ENCODE measurements at places on chromosomes 1 and 21. TPM values are rescaled to one million over a fixed set of nuclear protein-coding genes. Genes with fewer than 3 reads are reported as not detected.

DNA sequence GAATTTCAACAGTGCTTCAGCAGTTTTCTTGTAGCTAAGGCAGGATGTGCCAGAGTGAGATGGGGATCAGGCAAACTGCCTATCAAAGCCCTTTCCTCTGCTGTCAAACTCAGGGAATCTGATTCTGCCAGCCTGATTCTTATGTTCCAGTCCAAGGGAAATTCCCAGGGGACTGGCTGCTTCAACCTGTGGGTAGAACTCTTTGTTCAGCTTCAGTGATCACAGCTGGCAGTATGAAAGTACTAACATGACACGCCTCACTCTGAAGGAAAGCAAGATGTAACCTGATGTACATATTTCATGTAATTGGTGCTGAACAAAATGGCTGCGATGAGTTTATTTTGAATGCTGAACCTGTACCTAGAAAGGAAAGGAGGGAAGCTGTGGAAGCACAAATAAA, 40.1 kb upstream of the SLC5A9 start:
- no peak overlapping the region for H3K4me3 ChIP-seq
- H3K27me3 ChIP-seq, result peaks cover 3% of the 10 kb centered on the region
- no peaks in the 10 kb centered on the region for H3K36me3 ChIP-seq
- H3K4me1 ChIP-seq, result no peaks in the 10 kb centered on the region
- DNase-seq, result no peak

DNA sequence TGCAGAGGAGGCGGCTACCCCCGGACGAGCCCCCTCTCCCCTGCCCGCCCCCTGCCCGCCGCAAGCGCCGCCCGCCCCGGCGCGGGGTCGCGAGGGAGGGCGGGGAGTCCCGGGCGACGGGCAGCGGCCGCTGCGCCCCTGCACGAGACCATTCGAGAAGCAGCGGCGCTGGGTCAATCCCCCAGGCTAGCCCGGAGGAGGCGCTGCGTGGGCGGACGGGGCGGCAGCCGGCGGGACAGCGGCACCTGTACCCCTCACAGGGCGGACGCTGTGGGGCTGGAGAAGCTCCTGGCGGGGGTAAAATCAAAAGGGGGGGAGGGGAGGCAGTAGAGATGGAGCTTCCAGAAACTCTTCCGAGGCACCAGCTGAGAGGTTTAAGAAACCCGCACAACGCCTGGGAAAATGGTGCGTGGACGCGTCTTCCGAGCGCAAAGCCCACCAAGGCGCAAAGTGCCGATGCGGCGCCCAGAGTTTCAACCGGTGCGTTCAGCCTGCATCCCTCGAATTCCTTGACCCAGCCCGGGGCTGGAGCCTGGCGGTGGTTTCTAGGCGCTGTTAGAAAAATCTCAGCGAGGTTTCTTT, at the start of gene PLPPR5:
Gene PLPPR5 (minus strand): TSS at position 1 of the 582 bp plus-strand sequence. CDS start 190 bp downstream, outside the sequence.
- no peaks in the 10 kb centered on the region for H3K36me3 ChIP-seq
- H3K27me3 ChIP-seq, result peaks cover 10% of the 10 kb centered on the region
- no peak within 1 kb of the TSS for H3K27ac ChIP-seq
- peak; percentile 32 for DNase-seq
- no peaks in the 10 kb centered on the region for H3K4me1 ChIP-seq

HCN3 gene
- 19.6 TPM for total RNA-seq

CFHR4 gene
- not detected for total RNA-seq
